Gastrocnemius medialis (tissue), 4 donors: ENCODE measurements at places on chromosomes 5 and 9. TPM values are rescaled to one million over a fixed set of nuclear protein-coding genes. Genes with fewer than 3 reads are reported as not detected.

The SLC36A2 gene
- 15.0 TPM for total RNA-seq

The MYMK gene
- total RNA-seq = not detected

The ZNF454 gene
- 0.46 TPM for total RNA-seq

The TMEM232 gene
- total RNA-seq = not detected

The DBH gene
- total RNA-seq = not detected

The UNC5A gene
- total RNA-seq = not detected

The ADCY2 gene
- total RNA-seq = 48.1 TPM

The LHFPL2 gene
- total RNA-seq = 3.5 TPM

The IL7R gene
- total RNA-seq = 1.0 TPM

The SPINK7 gene
- total RNA-seq = not detected

The GABRA6 gene
- not detected for total RNA-seq

The PCDHAC1 gene
- 0.13 TPM for total RNA-seq

The DOLPP1 gene
- total RNA-seq = 4.7 TPM

The RFK gene
- total RNA-seq = 18.6 TPM

The TAF11L5 gene
- not detected for total RNA-seq

The BRD9 gene
- 28.8 TPM for total RNA-seq

The BTNL9 gene
- total RNA-seq = 14.5 TPM

The GPR150 gene
- total RNA-seq = 0.29 TPM

The PHF24 gene
- 0.04 TPM for total RNA-seq

The GCNT4 gene
- total RNA-seq = 1.4 TPM

The CYLC2 gene
- total RNA-seq = not detected

The NIPAL4 gene
- total RNA-seq = not detected

The PCDHA2 gene
- total RNA-seq = not detected

The FAM221B gene
- total RNA-seq = not detected

The IL9 gene
- total RNA-seq = not detected

The SPATA6L gene
- 0.44 TPM for total RNA-seq

The NRG2 gene
- total RNA-seq = 10.3 TPM

The SLC6A18 gene
- not detected for total RNA-seq

The ANGPTL2 gene
- 9.1 TPM for total RNA-seq
